Stimulated activated CD4-positive, alpha-beta T cell treated with anti-CD3 and anti-CD28 coated beads, Interleukin-1b, Interleukin-23, amount 100 ng/mL, for 48 hours (primary cell): ENCODE measurements at places on chromosomes 13 and 19.

DNA sequence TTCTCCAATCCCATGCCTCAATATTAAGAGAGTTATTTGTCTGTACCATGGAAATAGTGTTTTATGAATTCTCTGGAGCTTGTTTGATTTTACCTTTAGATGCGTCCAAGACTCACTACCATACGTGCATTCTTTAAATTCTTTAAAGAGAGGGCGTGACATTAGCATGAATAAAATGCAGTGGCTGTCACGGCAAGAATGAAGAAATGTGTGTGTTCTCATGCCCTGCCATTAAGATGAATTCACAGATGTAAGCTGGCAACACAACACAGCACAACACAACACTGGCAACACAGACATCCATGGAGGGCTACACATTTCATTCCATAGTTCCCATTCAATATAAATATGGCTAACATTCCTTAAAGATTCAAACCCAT lies 213.4 kb downstream of the ENOX1 start:
- no peak for DNase-seq

DNA sequence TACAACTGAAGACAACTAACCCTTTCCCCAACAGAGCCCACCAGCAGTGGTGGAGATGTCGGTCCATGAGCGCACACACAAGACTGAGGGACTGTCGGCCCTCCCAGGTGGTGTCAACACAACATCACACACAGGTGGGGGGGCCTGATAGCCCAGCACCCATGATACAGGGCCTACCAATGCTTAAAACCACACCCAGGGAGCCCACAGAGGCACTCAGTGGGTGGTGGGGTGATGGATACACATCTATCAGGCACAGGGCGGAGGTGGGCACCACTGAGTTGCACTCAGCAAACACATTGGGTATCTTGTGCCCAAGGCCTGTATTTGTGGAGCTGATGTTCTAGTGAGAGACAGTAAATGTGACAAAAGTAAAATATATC lies 7.0 kb upstream of the ZFP36 start:
- DNase-seq = no peak

- DNase-seq = no peak
These were observed 15.2 kb downstream of the IER2 start for GRCh38 chr19:13165162-13165997.

DNA sequence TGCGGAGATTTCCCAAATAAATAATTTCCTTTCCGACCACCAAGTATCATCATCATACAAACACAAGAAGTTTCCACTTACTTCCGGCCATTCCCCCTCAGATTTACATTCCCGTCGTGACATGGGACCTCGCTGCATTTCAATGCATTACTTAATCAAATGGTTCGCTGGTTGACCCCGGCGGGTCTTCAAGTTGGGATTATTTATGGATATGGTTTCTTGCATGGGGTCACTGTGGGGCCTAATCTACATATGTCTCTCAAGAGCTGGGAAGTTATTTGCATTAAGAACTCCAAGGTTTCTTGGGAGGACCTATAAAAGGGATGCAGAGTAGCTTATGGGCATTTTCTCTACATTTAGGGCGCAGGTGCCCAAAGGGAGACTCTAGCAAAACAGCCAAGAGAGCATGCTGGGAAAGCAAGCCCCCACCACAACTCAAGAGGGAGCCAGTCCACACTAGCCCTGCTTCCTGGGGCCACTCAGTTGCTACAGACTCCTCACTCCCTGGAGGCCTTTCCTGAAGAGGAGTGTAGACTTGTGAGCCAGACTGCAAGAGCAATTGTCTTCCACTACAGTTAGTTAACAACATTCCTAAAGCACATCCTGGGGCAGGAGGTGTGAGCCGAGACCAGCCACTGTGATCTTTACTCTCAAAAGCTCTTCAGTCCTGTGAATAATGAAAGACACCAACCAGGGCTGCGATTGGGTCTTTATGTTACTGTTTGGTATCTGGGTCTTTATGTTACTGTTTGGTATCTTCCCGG lies 125.3 kb downstream of the KATNAL1 start:
- DNase-seq = no peak

DNA sequence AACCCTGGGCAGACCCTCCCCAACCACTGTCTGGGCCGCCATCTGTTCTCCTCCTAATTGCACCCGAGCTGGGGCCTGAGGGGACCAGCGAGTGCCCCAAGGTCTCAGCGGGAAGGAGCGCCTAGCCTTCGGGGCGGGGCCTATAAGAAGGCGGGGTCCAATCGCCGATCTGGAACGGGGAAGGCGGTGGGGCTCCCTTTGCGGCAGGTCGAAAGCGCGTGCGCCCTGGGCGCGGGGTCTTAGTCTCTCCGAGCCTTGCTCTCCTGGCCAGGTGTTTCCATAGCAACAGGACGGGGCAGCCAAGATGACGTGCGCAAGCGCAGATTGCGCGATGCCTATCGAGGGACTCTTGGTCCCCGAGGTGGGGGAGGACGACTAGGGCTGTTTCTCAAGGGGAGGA lies 2.8 kb downstream of the MAST1 start:
- no peak for DNase-seq

DNA sequence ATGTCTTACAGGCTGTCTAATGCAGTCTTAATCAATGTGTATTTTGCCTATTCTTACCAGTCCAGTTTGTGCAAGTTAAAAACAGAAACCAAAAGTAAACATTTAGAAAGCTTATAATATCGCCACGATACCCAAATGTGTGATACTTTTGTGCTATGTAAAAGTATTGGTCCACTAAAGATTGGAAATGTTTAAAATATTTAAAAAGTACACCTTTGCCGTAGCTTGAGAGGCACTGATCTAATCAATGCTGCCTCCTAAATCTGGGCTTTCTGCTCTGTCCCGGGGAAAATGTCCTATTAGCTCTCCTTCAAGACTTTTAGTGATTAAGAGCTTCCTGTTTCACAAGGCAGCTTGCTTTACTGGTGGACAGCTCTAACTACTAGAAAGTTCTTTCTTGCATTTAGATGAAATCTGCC lies 64.7 kb downstream of the DNAJC15 start:
- no peak for DNase-seq

DNA sequence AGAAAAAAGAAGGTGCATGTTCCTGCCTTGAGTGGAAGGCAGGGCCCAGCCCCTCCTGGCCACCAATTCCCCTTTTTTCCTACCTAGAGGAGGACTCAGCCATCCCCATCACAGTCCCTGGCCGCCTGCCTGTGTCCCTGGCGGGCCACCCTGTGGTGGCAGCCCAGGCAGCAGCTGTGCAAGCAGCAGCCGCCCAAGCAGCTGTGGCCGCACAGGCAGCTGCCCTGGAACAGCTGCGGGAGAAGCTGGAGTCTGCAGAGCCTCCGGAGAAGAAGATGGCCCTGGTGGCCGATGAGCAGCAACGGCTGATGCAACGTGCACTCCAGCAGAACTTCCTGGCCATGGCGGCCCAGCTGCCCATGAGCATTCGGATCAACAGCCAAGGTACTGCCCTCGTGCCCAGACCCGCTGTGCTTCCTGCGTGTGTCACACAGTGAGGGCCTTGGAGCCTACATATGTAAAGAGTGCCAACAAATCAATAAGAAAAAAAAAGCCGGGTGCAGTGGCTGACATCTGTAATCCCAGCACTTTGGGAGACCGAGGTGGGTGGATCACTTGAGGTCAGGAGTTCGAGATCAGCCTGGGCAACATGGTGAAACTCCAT lies 17.6 kb upstream of the WDR18 start:
- DNase-seq = no peak

DNA sequence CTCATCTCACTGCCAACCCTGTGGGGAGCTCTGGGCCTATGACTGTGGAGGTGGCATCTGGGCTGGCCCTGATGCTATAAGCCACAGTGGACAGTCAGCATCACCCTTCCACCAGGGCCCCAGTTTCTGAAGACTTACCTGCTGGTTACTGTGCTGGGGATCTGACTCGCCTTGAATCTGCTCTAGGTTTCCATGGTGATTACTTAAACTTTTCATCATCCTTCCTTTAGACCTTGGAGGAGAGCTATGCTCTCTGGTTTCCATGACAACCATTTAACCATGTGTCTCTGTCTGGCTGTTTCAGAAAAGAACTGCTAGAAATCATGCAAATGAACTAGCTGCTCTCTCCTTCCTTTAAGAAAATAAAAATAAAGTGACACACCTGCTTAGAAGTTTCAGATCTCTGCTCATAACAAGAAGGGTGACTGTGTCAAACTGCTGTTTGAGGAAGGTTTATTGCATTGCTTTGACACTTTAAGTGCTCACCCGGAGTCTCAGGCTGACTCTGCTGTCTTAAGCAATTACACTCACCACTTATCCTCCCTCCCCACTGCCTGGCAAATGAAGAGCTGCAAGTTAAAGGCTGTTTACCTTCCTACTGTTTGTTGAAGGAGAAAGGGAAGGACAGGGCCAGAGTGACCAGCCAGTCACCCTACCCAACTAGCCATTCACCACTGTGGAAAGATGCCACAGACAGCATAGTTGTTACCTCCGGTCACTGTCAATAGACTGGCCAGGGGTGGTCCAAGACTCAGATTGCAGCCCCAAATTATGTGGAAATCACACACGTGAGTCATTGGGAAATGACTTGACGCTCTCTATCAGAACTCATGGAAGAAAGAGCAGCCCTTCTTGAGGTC lies 87.6 kb downstream of the HSPH1 start:
- peak; percentile 71 for DNase-seq

DNA sequence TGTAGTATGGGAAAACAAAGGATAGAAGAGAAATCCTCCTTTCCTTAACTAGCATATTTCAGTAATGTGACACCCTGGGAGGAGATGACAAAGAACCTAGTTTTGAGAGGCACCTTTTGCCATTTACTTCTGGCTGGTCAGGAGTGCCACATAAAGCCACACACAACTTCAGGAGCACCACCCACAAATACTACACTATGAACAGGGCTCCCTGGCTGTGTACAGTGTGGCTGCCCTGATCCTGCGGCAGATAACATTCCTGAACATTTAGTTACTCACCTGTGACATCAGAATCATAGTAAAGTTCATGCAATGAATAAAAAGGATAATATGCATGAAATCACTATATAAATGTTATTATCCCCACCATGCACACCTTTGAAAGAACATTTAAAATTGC lies 17.4 kb upstream of the IRS2 start:
- no peak for DNase-seq

GRCh38 chr19:7199613-7200533 lies 94.3 kb downstream of the INSR start:
- DNase-seq = no peak

DNA sequence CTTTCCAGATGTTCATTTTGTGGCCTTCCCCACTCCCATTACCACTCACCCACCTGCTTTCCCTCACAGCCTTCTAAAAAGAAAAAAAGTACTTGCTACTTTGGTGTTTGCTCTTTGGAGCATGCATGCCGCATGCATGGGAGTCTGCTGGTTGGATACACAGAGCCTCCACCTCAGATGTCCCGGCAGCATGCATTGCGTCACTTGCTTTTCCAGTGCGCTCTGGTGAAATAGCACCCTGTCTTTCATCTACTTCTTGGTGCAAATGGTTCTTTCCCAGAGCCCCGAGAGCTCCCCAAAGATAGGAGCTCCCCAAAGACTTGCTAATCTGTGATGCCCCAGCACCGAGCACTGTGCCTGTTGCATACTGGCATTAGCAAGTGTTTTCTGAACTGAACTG lies 333.2 kb upstream of the ZNF507 start:
- no peak for DNase-seq

DNA sequence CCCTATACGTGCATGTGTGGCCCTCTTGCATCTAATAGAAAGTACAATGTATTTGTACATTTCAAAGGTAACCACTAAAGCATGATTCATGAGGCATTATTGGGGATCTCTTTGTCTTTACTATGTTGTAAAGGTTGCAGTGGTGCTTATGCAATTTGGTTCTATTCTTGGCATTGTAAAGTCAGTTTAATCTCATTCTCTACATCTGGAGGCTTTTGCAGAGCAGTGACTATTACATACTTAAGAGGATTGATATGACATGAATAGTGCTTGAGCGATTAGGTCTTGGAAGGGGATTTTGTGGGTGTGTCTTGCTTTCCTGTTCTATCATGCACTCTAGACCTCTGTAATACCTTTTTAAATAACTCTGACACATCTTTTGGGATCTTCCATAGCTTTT lies 610.0 kb downstream of the EFNB2 start:
- no peak for DNase-seq

DNA sequence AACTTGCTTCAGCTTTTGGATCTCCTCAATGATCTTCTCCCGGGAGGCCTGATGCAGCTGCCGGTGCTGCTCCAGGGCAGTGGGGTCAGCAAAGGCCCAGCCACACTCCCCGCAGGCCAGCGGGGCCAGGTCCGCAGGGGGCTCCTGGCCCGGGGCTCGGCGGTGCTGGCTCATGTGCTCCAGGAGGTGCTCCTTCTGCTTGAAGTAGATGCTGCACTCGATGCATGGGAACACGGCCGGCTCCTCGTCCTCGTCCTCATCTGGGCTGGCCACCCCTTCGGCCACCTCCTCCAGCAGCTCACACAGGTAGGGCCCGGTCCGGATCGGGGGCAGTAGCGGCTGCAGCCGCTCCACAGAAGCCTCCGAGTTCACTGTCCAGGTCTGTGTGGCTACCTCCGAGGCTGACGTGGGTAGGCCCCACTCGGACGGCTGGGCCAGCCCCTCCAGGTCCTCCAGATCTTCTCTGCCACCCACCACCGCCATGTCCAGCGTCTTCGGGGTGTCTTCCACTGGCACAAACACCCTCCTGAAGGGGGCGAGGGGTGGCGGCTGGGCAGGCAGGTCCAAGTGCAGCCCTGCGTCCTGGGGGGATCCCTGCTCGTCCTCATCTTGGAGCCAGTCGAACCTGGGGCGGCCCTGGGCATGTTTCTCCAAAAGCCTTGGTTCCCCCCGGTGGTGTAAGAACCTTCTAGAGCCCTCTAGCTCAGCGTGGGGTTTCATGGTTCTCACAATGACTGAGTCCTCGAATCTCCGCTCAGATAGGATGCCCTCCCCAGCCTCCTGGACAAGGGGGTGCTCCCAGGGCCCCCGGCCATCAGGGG lies 9.7 kb downstream of the WIZ start:
- no peak for DNase-seq

DNA sequence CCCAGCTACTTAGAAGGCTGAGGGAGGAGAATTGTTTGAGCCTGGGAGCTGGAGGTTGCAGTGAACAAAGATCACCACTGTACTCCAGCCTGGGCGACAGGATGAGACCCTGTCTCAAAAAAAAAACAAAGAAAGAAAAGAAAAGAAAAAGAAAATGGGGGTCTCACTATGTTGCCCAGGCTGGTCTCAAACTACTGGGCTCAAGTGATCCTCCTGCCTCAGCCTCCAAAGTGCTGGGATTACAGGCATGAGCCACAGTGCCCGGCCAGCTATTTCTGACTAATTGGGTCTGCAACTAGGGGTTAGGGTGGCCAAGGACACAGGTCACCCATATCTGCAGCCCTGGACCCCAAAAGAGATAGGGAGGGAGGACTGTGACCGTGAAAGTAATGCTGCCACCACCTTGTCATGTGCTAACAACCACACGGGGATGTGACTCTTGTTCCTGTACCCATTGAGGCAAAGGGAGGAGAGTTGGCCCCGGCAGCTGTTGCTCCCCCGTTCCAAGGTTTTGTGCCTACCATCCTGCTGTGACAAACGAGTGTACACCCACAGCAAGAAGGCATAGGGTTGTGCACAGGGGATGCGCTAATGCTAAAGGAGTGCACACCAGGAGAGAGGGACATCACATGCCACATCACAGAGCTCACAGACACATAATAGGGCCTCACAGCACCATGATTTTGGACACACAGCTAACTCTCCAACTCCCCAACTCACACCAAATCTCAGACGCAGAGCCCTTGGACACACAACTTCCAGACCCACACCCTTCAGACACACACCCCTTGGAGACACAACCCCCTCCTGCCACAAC lies 619 bp downstream of the MEF2B start:
- DNase-seq = no peak
